Activated T-cell treated with anti-CD3 and anti-CD28 coated beads, Interleukin-2, amount 50 U/mL, for 1 hour (primary cell): ENCODE measurements at places on chromosomes 12 and 14.

DNA sequence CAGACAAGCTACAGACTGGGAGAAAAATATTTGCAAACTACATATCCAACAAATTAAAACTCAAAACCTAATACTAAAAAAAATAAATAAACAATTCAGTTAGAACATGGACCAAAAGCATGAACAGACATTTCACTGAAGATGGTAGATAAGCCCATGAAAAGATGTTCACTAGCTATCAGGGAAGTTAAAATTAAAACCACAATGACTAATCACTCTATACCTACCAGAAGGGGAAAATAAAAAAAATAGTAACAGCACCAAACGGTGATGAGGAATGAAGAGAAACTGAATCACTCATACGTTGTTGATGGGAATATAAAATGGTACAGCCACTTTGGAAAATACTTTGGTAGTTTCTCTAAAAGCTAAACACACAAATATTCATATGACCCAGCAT, 31.1 kb upstream of the DHRS7 start:
- no peak for DNase-seq

- no peak for DNase-seq
Measured at GRCh38 chr12:87304406-87304805, 724.8 kb downstream of the C12orf50 start.

DNA sequence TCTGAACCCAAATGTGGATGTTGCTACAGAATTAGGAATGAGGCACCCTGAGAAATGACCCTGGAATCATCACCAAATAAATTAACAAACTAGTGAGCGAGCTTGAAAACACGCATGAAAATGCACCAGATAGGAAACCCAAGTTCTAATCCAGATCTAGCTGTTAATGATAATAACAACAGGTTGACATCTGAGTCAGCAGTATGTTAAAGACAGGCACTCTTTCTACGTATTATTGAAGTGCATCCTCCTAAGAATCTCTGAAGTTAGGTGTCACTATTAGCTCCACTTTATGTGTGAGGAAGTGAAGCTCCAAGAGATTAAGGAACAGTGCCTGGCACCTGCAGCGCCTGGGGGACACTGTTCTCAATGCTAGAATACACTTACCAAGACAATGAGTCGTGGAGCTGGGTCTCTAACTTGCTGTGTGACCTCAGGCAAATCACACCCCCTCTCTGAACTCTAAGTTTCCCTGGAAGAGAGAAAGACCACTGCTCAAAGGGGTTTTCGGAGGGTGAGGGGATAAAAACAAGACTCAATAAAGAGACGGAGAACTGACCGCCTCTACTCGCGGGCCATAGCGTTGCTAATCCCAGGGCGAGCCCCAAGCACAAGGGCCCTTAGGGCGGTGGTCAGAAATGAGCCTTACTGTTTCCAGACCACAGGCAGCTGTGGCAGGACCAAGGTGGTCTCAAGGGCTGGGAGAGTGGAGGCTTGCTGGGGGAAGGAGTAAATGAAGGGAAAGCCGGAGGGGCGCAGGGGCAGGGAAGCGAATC, 2.1 kb downstream of the SLC6A12 start:
- DNase-seq = no peak

DNA sequence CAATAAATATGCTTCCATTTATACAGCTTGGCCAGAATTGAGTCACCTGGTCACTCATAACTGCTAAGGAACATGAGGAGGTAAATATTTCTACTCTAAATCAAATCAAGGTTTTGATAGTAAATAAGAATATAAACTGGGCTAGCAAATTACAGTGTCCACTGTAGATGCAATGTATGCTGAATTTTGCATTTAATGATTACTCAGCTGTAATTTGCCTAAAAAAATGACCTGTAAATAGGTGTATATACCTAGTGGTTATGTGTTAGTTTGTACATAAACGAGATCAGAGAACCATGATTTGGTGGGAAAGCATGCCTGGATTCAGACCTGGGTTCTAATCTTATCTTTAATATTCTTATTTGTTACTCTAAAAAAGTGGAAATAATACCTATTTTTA, 76.6 kb upstream of the CNTN1 start:
- DNase-seq = no peak

- DNase-seq = no peak
Measured at GRCh38 chr12:68612202-68612601, 1.5 kb downstream of the RAP1B start.

DNA sequence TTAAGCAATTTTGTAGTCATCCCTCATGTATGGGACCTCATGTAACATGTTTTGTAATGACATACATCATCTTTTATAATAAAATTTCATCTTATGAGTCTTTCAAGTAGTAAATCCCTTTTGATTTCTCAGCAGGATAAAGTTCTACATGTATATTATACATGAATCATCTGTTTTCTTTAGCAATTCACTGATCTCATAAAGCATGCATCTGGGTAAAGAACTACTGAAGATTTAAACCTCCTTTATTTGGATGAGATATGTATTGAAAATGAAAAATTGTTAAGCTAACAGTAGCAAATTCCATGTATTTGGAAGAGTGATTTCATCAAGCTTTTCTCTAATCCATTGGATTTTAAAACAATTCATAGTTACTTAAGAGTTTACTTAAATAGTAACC, 126.9 kb downstream of the KITLG start:
- DNase-seq = no peak

GRCh38 chr14:36874396-36875138, 212.9 kb downstream of the PAX9 start:
- no peak for DNase-seq

DNA sequence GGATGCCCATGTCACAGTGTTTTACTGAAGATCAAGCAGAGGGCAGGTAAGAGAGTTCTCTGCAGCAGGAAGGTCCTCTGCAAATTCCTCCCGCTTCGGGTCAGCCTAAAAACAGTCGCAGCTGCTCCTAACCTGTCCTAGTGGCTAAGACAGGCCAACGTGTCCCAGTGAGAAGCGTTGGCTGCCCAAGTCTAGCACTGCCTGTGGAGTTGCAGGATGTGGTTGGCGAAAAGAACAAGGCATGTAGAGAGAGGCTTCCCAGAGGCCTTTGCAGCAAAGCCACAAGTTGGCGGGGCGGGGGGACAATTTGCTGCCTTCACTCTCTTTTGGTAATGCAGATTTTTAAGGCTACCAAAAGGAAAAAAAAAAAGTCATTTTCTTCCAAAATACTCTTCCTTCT, 340.1 kb downstream of the BCL11B start:
- peak; percentile 66 for DNase-seq

DNA sequence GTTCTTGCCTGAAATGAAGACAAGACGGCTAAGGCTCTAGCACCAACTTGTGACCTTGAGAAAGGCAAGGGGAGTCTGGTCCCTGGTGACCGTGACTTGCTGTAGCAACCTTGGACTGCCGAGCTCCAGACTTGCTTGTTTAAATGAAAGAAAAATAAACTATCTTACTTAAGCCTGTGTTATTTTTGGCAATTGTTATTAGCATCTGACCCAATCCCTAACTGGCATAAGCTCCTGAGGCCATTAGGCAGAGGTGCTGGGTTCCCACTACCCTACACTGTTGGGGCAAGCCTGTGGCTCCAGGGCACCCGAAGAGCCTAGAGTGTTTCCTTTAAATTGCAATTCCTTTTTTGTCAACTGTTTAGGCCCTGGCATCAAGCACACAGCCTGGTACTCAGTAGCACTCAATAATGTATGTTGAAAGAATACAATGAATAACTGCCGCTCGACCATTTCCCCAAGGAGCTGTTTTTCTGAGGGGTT, 106.9 kb upstream of the HIF1A start:
- no peak for DNase-seq

- no peak for DNase-seq
Measured at GRCh38 chr12:50927356-50927755, 25.0 kb upstream of the HIGD1C start.

GRCh38 chr12:27534060-27534764, 10.2 kb downstream of the PPFIBP1 start:
- no peak for DNase-seq
